Stimulated activated naive B cell treated with anti-CD40 and anti-IgM and Interleukin-4, amounts not matched to agents 10 μg/mL and 1 μg/mL and 100 μg/mL, for 72 hours (primary cell): ENCODE measurements at places on chromosomes 3 and 15.

GRCh38 chr3:9399746-9400145 lies 2.3 kb downstream of the SETD5 start:
- no peak for DNase-seq

DNA sequence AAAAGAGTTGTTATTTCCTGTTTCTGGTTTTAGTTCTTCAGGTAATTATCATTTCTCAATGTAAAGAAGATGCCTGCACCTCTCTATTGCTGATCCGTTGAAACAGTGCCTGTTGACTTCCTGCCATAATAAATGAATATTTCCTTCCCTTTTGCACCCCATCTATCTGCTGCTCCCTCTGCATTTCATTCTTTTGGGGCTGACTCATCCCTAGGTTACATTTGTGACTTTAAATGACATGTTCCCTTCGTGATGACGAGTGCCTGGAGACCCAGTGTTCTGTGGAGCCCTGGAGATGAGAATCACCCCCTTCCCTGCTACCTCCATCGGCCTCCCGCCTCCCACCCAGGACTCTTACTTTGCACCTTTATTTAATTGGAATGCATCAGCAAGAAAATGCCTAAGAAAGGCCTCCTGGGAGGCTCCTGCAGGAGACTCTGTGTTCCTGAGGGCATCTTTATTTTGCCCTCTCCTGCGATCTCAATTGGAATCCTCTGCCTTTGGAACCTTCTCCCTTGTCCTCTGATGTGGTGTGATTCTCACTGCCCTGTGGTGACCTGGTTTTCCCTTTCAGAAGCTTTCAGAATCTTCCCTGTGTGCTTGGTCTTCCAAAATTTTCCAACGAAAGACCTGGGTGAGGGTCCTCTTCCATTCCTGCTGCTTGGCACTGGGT lies 13.7 kb downstream of the LRRK1 start:
- no peak for DNase-seq

DNA sequence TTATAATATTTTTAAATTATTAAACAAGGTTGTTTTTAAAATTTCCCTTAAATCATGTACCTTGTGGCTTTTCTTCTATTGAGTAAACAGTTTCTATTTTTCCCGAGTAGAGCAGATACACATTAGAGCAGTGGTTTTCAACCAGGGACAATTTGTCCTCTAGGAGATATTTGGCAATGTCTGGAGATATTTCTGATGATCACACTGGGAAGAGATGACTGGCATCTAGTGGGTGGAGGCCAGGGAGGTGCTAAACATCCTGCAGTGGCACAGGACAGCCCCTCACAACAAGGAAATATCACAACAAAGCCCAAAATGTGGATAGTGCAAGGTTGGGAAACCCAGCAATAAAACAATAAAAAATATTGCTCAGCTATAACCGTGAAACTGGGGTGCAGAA lies 113.0 kb upstream of the PTPRG start:
- no peak for DNase-seq

GRCh38 chr3:189132231-189132671 lies 39.5 kb upstream of the TPRG1 start:
- peak; percentile 20 for DNase-seq

DNA sequence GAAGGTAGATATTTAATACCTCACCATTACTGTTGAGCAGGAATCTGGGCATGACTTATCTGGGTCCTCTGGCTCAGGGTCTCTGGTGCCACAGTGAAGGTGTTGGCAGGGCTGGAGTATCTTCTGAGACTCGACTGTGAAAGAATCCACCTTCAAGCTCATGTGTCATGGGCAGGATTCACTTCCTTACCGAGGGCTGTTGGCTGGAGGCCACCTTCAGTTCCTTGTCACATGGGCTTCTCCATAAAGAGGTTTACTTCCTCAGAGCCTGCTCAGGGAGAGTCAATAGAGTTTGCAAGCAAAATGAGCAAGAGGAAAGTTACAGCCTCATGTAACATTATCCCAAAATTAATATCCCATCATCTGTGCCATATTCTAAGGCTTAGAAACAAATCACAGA lies 459.5 kb downstream of the NR2F2 start:
- no peak for DNase-seq

- DNase-seq, result no peak
Measured at GRCh38 chr3:44509393-44509921, 32.0 kb upstream of the ZNF445 start.

DNA sequence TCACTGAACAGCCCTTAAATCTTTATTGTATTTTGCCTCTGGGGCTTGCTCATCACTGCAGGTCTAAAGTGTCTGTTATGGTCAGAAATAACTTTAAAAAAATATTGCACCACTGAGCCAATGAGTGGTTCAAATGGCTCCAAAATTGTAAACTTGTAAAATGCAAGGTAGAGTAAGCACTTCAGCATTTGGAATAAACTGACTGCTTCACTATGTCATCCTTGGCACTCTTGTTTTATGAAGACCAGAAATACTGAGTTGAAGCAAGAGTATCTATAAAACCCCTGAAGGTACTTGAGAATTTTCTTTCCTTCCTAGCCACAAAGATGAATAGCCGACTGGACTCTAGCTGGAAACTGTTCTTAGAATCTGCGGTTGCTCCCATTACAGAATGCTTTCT lies 390.3 kb upstream of the DPH6 start:
- DNase-seq, result no peak

- no peak for DNase-seq
Measured at GRCh38 chr15:67521783-67522568, 1.0 kb downstream of the C15orf61 start.

DNA sequence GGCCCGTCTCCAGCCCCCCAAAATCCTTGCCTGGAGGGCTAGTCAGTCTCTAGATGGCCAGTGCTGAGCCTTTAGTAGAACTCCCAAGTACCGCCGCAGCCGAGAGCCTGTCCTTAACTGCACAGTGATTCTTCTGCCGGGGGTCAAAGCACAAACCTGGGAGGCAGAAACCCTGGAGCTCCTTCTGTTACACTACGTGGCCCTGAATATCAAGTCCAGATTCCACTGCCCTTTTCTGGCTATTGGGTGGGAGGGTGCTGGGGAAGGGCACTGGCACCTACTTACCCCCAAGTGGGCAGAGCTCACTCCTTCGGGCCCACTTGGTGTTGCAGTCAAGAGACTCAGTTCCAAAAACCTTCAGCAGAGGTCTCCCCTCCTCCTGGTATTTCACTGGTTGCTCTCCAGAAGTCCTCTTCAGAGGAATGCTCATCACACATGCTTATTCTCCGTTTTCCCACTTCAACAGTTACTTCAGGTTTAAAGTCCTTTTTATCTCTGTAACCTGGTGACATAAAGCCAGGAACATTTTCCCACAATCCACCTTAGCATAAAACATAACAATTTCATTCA lies 10.8 kb downstream of the PDHB start:
- no peak for DNase-seq

DNA sequence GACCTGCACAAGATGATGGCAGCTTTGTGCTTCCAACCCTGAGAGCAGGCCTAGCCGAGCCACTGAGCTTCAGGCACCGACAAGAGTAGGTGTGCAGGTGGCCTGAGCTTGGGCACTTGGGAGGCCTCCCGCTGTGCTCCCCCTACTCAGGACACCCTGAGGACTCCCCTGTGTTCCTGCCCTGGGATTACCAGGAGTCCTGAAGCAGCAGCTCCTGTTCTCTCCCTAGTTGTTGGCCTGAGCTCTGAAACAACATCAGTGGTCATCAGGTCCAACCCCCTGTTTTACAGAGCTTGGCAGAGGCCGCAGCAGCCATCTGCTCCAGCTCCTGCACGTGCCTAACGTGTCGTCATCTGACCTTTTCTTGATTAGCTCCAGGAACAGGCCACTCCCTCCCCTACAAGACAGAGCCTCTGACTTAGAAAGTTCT lies 8.0 kb upstream of the MESP2 start:
- DNase-seq, result no peak

DNA sequence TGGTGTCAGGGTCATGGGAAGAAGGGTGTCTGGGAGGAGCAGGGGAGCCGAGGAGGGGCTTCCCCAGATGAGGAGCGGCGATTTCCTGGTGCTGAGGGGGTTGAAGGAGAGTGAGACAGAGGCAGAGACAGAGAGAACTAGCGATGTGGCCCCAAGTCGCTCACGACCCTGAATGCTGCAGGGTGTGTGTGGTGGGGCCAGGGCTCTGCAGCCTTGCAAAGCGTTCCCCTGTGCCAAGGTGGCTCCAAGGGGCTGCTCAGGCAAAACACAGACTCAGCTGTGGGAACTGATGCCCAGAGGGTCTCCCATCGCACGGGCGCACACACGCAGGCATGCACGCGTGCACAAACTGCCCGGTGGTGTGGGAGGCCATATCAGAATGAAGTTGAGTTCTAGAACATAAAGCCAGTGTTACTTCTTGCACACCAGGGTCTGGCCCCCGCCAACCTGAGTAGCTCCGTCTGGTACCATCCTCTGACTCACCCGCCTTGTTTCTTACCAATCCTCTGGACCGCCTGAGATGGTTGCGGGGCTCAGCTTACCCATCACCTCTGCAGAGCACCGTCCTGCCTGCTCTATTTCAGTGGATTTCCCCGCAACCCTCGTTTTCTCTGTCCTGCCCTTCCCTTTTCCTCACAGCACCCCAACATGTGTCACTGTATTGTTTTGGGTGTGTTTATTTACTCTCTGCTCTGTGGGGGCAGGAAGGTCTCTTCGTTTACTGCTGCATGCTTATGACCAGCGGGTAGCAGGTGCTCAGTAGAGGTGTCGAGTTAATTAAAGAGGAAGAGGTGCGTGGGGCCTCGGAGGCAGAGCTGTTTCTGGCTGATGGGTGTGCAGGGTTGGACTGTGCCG lies 4.5 kb downstream of the MELTF start:
- no peak for DNase-seq

- no peak for DNase-seq
Measured at GRCh38 chr15:92503889-92504288, 110.2 kb downstream of the ST8SIA2 start.

GRCh38 chr3:107309312-107309711 lies 67.9 kb upstream of the CCDC54 start:
- no peak for DNase-seq

DNA sequence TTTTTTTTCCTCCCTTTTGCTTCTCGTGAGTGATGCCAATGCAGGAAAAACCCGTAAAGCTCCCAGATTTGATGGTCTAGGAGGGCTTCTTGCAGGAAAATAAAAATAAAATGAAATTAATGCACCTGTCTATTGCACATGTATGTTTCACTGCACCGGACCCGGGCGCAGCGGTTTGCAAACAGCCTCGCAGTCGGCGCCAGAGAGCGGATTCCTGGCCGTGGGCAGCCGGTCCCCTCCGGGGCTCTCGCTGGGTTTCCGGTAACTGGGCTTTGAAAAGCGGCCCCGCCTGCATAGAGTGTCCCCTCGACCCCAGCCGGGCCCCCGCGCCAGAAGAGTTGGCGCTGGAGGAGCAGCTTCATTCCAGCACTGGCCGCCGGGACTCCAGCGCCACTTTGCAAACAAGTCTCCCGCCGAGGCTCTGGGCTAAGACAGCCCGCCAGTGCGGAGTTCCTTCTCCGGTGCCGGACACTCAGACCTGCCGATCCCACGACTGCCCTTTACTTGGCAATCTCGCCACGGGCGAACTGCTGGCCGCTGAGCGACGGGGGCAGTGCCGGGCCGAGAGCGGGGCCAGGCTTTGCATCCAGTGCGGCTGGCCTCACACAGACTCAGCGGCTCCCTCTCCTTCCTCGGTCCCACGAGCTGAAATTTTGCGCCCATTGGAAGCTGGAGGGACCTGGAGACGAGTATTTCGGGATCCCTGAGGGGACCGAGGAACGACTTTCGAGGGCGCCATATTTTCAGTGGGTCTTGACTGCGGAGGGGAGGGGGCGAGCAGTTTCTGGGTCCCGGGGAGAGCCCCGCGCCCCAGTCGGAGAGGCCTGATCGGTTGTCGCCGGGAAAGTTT lies 225.9 kb upstream of the C2CD4B start:
- DNase-seq, result peak; percentile 2

GRCh38 chr3:17292556-17292955 lies 407.8 kb downstream of the PLCL2 start:
- no peak for DNase-seq

DNA sequence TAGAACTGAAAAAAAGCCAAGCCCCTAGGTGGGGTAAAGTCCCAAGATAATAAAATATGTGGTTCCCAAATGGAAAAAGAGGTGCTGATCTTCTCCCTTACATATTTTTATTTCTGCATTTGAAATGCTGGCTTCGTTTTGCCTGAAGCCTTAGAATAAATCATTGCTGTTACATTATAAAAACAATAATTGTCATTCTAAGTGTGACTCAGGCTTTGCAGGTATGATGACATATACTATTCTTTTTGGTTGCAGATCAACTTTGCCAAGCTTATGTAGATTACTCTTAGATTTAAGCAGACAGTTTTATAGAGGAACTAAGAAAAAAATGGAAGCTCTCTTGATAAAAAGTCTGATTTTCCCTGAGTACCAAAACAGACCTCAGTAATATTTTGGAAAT lies 7.5 kb downstream of the IDH3A start:
- no peak for DNase-seq

DNA sequence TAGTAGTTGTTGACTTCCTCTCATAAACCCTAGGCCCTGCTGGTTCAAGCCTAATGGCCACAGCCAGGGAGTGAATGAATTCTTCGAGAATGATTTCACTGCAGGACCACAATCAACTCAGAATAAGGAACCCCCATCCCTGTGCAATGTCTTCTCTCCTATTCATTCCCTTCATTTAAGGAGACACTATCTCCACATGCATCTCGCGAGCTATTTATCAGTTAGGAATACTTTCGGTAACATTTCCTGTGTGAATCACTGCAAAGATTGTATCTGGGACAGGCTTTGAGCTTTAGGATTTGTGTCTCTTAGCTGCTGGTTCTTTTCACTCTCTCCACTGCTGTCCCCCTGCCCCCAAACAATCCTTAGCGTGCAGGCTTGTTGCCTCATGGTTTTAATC lies 94.4 kb downstream of the MYLK start:
- no peak for DNase-seq

DNA sequence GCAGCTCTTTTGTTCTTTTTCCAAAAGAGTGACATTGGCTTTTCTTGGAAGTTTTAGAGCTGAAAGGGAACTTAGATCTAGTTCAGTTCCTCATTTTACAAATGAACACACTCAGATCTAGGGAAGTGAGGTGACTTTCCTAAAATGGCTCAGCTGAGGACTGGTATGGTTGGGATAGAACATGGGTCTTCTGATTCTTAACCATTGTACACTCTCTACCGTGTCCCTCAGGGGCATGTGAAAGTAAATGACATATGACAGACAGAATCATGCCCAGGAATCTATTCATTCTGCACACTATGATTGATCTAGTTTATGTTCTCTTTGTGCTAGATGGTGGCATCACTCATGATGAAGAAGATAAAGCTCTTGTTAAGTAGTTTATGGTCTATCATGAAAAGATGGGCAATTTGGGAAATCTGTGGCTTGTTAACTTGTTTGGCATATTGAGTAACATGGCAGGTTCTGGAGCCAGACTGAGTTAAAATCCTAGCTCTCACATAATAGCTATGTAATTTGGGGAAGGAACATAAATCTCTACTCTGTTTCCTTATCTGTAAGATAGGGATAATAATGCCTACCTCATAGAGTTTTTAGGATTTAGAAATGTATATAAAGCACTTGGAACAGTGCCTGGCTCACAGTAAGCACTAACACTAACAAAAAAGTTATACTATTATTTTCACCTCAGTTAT lies 30.9 kb downstream of the UBE2E1 start:
- DNase-seq, result no peak

- no peak for DNase-seq
Measured at GRCh38 chr3:68664276-68664675, 268.1 kb downstream of the TAFA4 start.

- no peak for DNase-seq
Measured at GRCh38 chr3:72996121-72996472, 514 bp upstream of the PPP4R2 start.

GRCh38 chr3:88301273-88301995 lies 151.7 kb downstream of the C3orf38 start:
- no peak for DNase-seq

- no peak for DNase-seq
Measured at GRCh38 chr15:80203361-80203885, 48.6 kb downstream of the CTXND1 start.

- DNase-seq, result peak; percentile 67
Measured at GRCh38 chr3:11236588-11237461, 35.4 kb upstream of the ATG7 start.
